Stimulated activated CD4-positive, alpha-beta T cell treated with anti-CD3 and anti-CD28 coated beads, TNF-alpha, amount 100 ng/mL, for 24 hours (primary cell): ENCODE measurements at places on chromosomes 3 and 15.

GRCh38 chr3:16513141-16514020 is at the start of gene RFTN1:
Gene RFTN1, minus strand, starts transcription at chr3:16513699. Its CDS starts 19,830 bp downstream, at chr3:16493869.
- DNase-seq: peak; percentile 51

DNA sequence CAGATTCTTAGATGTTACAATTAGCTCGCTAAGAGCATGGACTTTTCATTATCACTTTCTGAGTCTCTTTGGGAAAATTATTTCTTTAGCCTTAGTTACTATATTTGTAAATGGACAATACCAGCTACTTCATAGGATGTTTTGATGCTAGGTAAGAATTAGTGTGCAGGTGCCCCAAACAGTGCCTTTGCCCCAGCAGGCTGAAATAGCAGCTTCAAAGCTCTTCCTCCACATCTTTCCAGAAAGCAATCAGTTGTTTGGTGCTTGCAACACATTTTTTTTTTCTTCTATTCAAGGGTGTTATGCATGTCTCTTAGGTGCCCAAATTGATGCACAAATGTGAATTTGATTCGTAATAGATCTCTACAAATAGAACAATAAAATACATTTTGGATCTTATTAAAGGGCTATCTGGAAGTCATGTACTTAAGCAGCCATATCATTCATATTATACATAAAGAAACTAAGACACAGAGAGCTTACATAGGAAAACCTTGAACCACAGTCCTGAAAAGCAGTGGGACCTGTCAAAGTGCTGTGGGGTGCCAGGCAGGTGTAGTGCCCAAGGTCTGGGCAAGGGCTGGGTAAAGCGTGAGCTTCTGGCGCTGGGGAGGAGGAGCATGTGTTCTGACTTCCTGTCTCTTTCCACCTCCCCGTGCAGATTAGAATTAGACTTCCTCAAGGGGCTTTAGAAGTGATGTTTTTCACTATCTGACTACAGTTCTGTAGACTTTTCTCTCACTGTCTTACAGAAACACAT is 62.9 kb downstream of the FNDC3B start:
- DNase-seq: no peak

DNA sequence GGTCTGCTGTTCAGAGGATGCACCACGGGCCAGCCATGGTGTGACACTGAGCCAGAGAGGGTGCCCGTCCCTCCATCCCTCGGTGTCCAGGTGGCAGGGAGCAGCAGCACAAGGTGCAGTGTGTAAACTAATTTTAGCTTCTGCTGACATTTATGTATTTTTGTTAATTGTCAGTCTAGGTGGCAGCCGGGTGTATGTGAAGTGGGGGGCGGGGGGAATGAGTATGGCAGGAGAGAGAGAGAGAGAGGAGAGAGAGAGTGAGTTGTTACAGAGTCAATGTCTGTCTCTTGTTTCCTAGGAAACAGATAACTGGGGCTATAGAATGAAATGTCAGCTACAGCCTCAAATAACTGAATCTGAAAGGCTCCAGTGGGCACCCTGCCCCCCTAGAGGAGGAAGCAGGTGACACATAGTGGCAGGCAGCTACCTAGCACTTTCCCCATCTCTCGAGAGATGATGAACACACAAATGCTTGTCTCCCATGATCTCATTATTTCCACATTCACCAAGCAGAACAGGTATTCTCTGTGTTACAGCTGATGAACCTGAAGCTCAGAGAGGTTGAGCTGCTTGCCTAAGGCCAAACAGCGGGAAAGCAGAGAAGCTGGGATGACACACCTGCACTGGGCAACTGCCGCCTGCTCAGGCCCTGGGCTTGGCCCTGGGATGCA is 24.7 kb downstream of the RASGRF1 start:
- no peak for DNase-seq

GRCh38 chr3:108131475-108132134 is 40.8 kb upstream of the CD47 start:
- no peak for DNase-seq

- no peak for DNase-seq
These were observed 687 bp downstream of the GPR176 start for GRCh38 chr15:39919411-39919747.

- DNase-seq: no peak
These were observed 730 bp downstream of the FETUB start for GRCh38 chr3:186640929-186641328.

DNA sequence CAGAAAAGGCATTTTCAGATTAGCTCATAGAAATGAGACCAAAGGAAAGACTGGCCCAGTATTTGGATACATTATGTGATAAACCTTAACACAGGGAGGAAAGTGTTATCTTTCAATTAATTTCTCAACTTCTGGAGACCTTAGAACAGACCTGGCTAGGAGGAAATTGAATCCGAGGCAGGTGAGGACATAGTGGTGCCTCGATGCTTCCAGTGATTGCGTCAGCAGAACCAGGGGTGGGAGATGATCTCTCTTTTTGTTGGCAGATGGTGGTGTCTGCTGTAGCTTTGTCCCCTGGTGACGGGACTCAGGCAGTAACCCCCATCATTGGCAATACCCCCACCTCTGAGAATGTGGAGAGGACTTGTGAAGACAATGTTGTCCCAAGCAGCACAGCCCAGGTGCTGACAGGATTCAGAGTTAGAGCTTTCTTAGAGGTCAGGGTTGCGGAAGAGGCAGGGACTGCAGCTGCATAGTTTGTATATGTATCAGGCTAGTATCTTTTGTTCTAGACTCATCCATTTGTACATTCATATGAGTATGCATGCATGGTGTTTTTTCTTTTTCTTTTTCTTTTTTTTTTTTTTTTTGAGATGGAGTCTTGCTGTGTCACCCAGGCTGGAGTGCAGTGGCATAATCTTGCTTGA is 27.9 kb upstream of the MUC20 start:
- DNase-seq: no peak

DNA sequence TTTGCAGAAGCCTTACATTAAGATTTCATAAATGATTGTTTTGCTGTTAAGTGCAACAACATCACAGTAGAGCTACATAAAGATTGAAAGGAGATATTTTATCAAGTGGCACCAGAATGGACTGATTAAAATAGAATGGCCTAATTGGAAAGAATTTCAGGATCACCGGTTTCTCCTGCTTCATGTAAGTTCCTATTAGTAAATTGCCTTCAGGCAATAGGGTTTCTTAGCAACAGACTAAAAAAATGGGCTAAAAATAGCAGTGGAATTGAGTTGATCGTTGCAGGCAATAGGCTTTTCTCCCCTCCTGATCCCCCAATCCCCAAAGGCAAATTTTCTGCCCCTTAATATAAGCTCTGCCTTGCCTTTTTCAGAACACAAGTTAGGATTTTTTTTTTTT is 917 bp downstream of the LNP1 start:
- DNase-seq: no peak

DNA sequence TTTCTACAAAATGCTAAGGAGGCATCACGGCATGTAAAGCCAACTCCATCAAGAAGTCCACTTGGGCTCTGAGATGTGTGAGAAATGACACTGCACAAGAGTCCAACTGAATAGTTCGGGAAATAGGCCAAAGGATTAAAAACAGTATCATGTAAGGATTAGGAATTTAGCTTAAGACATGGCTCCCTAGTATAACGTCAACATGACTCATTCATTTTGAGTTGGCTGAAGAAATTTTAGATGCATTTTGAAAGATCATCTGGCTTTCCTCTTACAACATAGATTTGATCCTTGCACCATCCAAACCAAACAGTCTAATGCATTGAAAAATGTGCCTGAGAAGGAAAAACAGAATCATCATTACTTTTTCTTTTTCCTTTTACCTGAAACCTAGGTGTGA is 109.3 kb upstream of the MME start:
- DNase-seq: no peak

- DNase-seq: no peak
These were observed 52.2 kb downstream of the ABI3BP start for GRCh38 chr3:100941041-100941440.

DNA sequence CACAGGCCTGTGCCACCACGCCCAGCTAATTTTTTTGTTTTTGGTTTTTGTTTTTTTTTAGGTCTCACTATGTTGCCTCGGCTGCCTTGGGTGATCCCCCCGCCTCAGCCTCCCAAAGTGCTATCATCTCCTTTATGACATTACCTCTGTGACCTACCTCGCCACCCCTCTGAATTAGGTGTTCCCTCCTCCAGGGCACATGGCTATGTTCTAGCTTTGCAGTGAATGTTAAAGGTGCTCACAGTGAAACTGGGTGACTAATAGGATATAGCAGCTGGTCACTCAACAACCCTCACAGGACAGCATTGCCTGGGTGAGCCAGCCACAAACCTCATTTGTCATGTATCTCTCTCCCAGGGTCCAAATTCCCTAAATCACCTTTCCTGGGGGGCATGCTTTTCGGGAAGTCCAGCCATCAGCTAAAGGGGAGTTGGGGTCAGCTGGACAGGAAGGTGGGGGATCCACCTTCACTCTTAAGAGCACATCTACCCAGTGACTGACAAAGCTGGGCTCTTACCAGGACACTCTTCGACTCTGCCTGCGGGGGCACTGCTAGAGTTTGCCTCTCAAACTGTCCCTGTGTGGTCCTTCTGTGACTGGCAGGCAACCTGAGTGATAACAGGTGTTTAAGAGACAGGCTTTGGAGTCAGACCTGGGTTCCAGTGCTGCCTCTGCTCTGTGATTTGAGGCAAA is 1.6 kb upstream of the TTLL3 start:
- no peak for DNase-seq

- DNase-seq: no peak
These were observed 477.5 kb downstream of the LPP start for GRCh38 chr3:188631291-188632010.

GRCh38 chr3:172077197-172077757 is 37.9 kb downstream of the FNDC3B start:
- DNase-seq: no peak

GRCh38 chr3:192364316-192364715 is 363.0 kb downstream of the FGF12 start:
- DNase-seq: no peak

DNA sequence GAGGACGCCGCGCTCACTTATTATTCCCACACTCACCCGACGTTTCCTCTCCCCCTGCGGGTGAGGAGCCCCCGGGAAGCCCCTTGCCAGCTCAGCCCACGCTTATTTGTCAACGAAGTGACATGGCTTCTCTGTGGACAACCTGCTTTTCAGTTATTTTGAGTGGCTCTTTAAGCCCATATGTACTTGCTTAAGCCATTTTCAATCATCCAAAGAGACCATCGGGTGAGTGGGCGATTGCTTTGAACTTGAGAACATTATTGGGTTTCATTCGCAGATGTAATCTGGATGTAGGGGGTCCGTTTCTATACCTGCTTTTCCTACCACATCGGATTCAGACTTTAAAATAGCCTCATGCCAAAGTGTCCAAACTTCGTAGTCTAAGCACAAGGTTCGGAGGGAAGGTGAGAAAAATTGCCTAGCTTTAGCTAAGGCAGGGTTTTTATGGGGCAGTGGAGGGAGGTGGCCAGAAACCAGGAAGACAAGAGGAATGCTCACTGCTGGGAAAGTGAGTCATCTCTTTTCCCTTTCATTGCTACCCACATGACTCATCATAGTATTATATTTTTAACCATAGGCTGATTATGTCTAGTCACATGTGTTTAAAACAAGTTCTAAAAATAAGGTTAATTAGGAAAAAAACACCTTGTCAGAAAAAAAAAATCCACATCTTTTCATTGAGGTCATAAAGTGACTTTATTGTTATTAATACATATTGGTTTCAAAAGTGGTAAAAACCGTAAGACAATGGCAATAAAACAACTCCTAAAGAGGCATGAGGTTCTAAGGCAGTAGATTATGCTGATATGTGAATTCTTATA is 773.1 kb upstream of the NR2F2 start:
- DNase-seq: peak; percentile 6

DNA sequence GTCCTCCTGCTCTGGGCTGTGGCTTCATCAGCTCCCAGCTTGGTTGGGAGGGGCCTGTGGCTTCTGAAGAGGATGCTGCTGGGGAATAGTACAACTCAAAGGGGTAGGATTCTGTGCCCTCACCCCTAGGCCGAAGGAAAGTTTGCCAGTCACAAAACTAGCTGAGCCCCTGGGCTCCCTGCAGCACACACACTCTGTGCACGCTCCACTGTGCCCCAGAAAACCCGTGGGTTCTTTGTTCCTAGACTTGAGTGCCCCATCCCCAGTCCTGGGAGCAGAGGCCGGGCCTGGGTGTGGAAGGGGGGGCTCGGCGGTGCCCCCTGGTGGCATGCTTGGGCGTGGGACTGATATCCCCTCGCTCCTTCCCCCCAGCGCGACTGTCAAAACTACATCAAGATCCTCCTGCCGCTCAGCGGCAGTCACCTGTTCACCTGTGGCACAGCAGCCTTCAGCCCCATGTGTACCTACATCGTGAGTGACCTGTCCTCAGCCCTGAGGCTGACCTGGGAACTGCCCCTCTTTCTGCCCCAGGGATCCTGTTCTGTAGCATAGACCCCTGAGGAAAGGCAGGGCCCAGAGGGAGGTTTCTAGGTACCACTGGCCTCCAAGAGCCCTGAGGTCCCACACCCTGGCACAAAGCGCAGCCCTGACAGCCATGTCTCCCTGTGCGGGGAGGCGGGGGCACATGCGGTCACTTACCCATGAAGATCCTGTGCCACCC is 14.2 kb downstream of the CIB1 start:
- peak; percentile 56 for DNase-seq

DNA sequence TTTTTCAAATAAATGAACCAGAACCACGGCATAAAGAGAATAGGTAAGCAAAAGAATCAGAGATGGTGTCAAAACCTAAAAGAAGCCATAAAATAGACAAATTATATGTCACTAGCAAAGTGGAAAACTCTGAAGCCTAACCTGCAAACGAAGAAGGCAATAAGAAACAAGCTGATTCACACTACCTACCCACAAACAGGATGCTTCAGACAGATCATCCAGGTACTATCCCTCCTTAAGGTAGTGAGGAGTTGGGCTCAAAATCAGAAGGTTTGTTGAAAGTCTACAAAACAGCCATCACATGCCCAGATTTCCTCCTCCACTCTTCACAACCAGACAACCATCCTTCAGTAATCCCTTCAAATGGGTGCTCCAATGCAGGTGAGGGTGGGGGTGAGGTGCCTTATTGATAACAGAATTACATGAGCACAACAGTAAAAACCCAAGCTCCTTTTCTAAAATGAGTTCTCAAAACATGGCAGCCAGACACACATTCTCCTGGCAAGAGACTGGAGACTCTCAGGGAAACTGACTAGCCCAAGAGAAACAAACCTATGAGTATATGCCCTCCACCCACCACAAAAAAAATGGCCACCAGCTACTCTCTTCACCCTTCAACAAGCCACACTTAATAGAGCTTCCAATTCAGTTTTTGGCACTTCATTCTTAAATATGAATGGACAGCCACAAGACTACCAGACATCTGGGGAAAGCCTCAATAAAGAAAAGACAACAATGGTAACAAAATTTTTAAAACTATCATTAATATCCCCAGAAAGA is 6.4 kb downstream of the KPNA1 start:
- DNase-seq: no peak

DNA sequence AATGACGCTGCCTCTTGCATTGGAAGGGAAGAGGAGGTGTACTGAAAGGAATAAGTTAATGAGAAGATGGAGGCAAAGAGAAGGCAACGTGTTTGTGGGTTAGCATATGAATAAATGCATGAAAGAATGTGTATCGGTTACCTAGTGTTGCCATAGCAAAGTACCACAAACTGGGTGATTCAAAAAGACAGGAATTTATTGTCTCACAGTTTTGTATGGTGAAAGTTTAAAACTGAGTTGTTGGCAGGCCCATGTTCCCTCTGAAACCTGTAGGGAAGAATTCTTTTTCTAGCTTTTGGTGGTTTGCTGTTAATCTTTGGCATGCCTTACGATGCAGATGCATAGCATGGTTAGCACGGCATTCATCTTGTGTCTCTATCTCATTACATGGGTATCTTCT is 729.9 kb downstream of the MECOM start:
- DNase-seq: no peak
